Neural progenitor cell (in vitro differentiated cells): ENCODE measurements at places on chromosomes 12 and 14. TPM values are rescaled to one million over a fixed set of nuclear protein-coding genes. Genes with fewer than 3 reads are reported as not detected.

GRCh38 chr12:71558445-71558844 lies 105.2 kb downstream of the ZFC3H1 start:
- no peak for DNase-seq

DNA sequence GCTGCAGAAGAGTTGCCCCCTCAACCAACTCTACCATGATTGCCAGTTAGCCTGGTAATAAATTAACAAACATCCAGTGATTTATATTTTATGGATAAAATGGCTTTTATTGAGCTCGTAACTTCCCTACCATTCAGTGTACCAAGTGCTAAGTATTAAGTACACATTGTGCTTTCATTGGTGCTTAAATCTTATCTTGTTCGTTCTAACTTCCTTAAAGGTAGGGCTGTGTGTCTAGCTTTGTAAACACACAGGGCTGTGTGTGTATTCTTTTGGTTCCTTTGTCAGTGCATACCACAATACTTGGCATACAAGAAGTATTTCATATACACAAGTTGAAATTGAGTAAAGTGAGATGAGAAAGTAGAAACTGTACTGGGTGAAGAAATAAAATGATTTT lies 80.4 kb downstream of the KCNC2 start:
- no peak for DNase-seq

DNA sequence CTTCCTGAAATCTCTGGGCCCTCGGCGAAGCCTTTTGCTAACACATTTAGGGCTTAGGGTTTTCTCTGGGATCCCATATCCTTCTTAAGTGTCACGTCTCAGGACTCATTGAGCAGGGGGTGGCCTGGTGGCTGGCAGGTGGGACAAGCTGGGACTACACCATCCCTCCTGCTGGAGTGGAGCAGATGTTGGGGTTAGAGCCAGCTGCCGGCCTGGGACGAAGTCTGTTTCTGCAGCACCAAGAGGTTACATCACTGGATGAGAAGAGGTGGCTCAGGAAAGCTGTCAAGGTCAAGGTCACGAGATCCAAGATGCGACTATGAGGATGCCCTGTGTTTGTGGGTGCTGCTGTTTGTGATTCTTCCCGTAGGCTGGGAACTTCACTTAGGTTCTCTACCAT lies 16.3 kb downstream of the SMCO2 start:
- DNase-seq, result no peak

- DNase-seq, result peak; percentile 79
Observed at GRCh38 chr14:92039063-92039718, 668 bp downstream of the TRIP11 start.

- no peak for DNase-seq
Observed at GRCh38 chr12:117421068-117421752, 59.8 kb upstream of the NOS1 start.

- DNase-seq, result peak; percentile 85
Observed at GRCh38 chr12:6532927-6533652, 1.2 kb upstream of the GAPDH start.

DNA sequence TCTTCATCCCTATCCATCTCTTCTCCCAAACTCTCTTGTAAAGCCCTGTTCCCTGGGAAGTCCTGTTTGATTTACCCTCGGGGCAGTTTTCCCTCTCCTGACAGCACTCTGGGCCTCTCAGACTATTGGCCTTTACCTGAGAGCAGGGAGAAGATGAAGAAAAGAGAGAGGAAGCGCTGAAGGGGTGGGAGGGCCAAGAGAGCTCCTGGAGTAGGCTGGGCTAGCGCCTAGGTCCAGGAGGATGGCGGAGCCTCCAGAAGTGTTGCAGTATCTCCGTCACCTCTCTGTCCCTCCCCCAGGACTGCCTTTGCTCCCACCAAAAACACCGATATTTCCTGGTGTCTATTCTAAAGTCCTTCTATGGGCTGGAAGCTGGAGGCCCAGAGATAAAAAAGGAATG lies 5.7 kb upstream of the IGFBP6 start:
- no peak for DNase-seq

DNA sequence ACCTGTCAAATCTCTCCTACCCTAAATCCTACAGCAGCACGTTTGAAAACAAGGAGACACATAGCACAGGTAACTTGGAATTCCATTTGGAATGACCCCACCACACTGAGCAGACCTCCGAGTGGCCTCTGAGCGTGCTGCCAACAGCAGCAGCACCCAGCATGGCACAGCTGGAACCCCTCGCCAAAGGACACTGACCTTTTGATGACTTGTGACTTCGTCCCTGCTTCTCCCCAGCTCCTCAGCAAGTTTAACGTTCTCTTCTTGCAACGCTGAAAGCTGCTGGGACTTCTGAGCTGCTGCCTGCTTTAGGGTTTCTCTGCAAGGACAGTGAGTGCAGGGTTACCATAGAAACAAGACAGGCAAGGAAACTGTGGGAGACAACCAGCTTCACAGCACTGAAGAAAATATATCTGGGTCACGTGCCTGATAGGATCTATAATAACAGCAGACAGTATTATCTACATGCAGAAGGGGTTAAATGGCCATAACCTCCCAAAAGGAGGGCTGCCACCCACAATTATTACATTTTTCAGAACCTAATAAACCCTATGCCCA lies 43.3 kb upstream of the VPS33A start:
- no peak for DNase-seq

DNA sequence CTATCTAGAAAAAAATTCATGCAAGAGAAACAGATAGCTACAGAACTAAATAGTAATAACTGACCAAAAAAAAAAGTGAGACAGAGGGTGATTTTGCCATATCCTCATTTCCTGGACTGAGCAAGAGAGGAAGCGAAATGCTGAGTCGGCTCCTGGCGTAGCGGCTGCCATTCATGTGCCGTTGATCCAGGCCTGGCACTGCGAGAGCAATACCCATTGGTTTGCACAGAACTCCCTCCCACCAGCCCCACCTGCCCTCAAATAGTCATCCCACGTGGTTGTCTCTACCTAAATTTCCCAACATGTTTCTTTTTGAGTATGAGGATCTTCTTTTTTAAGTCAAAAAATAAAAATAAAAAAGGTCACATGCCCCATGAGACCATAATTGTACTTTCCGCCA lies 9.4 kb upstream of the WNT5B start:
- DNase-seq, result no peak

GRCh38 chr14:54728700-54729527 lies 162.0 kb downstream of the SAMD4A start:
- DNase-seq, result no peak

DNA sequence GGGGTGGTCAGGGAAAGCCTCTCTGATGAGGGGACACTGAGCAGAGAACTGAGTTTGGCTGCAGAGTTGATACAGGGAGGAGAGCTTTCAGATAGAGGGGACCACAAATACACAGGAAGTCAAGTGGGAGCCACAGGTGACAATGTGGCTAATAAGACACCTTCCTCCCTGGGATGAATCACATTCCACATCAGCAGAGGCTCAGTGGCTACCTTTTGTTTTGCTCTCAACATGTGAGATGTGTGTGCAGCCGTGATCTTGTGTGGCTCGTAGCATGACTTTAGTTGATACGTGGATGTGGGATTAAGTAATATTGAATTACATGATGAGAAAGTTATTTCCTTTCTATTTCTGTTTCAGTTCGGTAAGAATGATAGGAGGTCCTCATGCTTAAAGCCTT lies 7.5 kb downstream of the CRADD start:
- DNase-seq, result no peak

- DNase-seq, result no peak
Observed at GRCh38 chr14:101110729-101111619, 207.5 kb upstream of the RTL1 start.

- no peak for DNase-seq
Observed at GRCh38 chr12:110282300-110282860, 1.3 kb downstream of the ATP2A2 start.

DNA sequence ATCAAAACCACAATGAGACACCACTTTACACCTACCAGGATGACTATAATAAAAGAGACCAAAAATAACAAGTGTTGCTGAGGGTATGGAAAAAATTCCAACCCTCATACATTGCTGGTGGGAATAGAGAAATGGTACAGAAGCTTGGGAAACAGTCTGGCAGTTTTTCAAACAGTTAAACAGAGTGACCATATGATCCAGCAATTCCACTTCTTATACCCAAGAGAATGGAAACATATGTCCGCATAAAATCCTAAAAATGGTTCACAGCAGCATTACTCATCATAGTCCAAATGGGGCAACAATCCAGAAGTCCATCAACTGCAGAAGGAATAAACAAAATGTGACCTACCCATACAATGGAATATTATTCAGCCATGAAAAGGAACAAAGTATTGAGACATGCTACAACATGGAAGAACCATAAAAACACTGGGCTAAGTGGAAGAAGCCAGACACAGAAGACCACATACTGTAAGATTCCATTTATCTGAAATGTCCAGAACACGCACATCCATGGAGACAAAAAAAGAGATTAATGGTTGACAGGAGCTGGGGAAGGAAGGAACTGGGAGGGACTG lies 44.5 kb downstream of the CHGA start:
- DNase-seq, result no peak

GRCh38 chr14:77290705-77291104 lies 19.7 kb upstream of the NGB start:
- no peak for DNase-seq

DNA sequence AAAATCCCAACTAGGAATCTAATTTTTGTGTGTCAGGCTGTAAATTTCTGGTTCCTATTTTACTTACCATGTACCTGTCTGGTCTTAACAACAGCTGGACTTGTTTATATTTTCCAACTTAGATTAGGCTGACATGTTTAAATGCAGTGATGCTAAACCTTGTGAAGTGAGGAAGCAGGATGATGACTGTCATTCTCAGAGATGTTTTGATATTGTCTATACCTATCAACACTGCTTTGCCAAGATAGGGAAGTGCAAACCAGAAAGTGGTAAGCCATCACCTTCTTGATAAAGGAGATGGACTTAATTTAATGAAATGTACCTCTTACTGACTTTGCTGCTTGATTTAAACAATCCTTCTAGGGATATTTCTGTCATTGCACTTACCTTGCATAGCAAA lies 2.1 kb downstream of the BICD1 start:
- DNase-seq, result no peak

DNA sequence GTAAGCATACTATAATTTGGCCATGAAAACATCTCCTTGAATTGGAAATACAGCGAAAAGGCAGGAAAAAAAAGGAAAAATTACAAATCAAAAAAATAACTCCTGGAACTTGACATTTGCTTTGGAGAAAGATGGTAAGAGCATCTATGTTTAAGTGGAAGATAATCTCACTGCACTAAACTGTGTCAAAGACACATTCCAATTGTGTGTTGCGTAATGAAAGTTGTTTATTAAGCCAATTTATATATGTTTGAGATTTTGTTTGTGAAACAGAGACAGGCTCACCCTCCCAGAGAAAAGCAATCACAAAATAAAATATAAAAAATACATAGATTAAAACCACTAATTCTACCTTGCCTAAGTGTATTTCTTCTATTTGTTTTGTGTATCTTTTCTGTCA lies 11.1 kb upstream of the ATXN7L3B start:
- DNase-seq, result no peak

DNA sequence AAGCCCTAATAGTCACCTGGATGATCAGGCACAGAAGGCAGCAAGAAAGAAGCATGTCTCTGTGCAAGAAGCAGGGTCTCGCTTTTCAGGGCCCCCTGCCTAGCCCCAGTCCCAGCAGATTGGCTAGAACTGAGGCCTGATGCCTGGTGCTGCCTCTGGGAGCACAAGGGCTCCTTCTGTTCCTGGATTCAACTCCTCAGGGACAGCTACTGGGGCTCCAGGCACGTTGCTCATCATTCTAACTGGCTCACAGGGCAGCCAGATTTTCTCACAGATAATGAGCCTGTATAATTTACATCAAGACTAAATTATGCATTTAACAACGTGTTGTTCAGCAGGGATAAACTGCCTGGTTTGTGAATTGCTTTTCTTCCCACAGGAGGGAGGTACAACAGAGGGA lies 106.5 kb upstream of the PLXNC1 start:
- peak; percentile 19 for DNase-seq

- DNase-seq, result no peak
Observed at GRCh38 chr14:39050389-39050788, 52.6 kb downstream of the SEC23A start.

GRCh38 chr14:61718039-61718438 lies 22.7 kb downstream of the HIF1A start:
- peak; percentile 33 for DNase-seq

DNA sequence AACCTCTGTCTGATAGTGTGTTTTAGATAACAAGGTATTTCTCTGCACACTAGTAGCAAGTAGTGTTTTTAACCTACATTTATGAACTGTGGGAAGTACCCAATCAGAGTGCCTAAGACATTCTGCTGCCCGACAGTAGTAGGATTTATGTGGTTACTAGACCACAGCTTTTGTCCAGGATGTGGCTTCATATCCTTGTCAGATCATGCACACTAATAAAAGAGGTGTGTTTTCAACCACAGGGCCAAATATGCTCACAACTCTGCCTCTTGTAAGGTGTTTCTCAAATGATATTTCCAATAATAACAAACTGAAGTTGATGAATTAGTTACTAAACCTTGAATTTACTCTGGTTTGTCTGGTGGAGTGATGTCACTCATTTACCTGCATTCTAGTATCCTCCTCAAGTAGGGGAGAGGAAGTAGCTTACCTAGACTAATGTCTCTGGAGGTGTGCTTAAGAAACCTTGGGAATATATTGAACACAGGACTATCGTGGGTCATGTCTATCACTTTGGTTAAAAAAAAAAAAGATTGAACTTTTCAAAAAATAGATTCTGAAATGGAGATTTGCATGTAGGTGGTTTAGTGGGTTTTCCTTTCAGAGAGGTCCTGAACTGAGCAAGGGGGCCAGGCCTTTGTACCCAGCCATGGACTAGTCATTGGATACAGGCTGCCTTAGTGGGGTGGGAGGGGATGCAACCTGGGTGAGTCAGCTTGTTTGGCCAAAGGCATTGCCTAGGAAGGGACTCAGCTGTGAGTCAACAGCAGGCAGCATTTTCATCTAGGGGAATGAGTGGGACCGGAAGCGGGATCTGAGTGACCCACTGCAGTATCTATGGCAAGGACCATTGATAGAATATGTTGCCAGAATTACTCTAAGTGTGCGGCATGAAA lies 14.1 kb downstream of the FBXW8 start:
- DNase-seq, result no peak

GRCh38 chr14:99047441-99048031 lies 224.5 kb downstream of the BCL11B start:
- peak; percentile 89 for DNase-seq

THAP2 gene
- total RNA-seq, result 15.9 and 37.3 TPM in 2 replicates

AKAP3 gene
- 2.4 and 3.0 TPM in 2 replicates for total RNA-seq

ASCL1 gene
- 0.21 TPM in 1 of 2 replicates, not detected in the other for total RNA-seq

NUMB gene
- 33.5 and 37.2 TPM in 2 replicates for total RNA-seq

B3GNT4 gene
- total RNA-seq, result 0.30 and 0.53 TPM in 2 replicates

RNASE2 gene
- total RNA-seq, result not detected in 2 replicates

NTF3 gene
- 6.7 and 11.0 TPM in 2 replicates for total RNA-seq

OSGEP gene
- 62.5 and 67.0 TPM in 2 replicates for total RNA-seq

SAMD15 gene
- 2.2 and 2.4 TPM in 2 replicates for total RNA-seq
